Caudate nucleus (tissue), 63 donors: ENCODE measurements at places on chromosomes 7 and 10.
A peak's percentile ranks its signal among the peaks of the same experiment; 100 is the strongest.

DNA sequence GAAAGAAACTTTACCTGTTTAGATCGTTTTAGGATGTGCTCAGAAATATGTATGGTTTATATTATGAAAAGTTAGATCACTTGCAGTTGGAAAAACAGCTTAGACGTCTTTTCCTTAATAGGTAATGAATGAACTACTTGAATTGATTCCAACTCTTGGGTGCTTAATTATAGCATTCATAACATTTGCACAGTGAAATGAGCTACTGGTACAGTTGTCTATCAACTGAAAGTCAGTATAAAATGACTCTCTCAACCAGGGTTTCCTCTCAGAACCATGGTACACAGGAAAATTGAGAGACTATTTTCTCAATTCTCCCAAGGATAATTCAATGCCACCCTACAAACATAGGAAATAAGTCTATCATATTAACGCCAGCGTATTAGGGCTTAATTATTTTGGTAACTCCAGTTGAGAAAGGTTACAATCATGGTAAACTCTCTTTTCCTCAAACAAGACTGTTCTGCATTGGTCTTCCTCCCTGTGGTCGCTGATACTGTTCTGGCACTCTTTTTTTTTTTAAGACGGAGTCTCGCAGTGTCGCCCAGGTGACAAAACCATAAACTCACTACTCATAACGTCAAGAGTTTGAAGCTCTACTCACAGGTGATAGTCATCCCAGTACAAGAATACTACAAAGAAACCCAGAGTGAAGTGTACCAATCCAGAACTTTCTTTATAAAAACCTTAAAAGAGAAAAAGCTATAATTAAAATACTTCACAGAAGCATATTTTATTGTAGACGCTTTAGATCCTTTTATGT is 2.0 kb downstream of the ANLN start:
- no peak for DNase-seq

DNA sequence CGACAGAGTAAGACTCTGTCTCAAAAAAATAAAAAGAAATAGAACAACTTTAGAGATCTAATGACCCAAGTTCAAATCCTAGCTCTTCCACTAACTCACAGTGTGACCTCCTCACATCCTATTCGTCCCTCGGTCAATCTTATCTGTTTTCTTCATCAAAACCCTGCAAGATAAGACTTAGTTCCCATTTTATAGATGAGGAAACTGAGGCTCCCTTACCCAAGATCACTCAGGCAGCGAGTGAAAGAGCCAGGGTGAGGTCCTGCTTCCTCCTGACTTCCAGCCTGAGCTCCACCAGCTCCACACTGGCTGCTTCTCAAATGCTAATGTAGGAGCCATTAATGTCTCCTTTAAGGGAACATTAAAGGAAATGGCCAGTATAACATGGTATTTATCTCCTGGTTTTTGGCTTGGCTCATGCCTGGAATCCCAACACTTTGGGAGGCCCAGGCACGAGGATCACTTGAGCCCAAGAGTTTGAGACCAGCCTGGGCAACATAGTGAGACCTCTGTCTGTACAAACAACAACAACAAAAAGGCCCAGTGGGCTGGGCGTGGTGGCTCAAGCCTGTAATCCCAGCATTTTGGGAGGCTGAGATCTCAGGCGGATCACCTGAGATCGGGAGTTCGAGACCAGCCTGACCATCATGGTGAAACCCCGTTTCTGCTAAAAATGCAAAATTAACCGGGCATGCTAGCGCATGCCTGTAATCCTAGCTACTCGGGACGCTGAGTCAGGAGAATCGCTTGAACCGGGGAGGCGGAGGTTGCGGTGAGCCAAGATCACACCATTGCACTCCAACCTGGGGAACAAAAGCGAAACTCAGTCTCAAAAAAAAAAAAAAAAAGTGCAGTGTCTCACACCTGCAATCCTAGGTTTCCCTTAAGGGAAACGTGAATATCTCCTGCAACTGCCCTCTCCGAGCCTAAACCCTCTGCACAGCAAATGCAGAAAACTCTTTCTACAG is 3.4 kb upstream of the RHBDD2 start:
- no peak for DNase-seq

GRCh38 chr7:128909625-128910568 is 612 bp downstream of the KCP start:
- DNase-seq = no peak

DNA sequence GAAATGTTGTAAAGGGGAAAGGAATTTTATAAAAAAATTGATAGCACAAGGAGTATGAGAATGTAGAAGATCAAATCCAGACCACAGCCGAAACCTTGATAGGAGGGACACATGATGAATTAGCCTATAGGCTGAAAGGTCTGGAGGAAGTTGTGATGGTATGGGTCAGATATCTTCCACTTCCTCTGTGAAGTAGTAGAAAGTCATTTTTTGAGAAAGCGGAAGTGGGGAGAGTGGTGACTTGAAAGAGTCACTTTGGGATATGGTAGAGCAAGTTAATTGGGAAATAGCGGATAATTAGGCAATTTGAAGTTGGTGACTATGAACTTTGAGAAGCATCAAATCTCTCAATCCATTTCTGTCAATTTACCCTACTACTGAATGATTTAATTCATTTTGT is 99.4 kb downstream of the GRM8 start:
- no peak for DNase-seq

GRCh38 chr7:33452805-33453502 is 323.6 kb downstream of the BBS9 start:
- no peak for DNase-seq

DNA sequence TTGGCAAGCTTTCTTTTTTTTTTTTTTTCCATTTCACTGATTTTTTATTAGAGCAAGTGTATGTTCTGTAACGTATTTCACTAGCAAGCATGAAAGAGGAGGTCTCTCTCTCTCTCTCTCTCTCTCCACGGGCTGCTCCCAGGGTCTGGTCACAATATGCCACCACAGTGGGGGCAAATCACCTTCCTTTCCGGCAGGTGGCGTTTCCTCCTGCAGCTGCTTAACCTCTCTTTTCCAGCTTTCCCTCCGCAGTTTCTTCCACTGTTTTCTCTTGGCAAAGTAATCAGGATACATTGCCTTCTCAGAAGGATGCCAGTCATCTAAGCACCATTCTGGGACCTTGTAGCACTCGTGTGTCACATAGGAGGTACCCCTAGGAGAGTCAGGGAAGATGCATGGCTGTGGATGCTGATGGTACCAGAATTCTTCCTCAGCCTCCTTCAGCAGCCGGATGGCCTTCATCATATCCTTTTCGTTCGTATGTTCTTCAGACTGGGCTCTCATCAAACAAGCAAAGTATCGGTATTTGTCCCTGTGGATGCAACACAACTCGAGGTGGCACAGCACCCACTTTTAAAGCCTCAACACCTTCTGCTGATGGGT is 197.3 kb upstream of the PODXL start:
- DNase-seq = no peak

DNA sequence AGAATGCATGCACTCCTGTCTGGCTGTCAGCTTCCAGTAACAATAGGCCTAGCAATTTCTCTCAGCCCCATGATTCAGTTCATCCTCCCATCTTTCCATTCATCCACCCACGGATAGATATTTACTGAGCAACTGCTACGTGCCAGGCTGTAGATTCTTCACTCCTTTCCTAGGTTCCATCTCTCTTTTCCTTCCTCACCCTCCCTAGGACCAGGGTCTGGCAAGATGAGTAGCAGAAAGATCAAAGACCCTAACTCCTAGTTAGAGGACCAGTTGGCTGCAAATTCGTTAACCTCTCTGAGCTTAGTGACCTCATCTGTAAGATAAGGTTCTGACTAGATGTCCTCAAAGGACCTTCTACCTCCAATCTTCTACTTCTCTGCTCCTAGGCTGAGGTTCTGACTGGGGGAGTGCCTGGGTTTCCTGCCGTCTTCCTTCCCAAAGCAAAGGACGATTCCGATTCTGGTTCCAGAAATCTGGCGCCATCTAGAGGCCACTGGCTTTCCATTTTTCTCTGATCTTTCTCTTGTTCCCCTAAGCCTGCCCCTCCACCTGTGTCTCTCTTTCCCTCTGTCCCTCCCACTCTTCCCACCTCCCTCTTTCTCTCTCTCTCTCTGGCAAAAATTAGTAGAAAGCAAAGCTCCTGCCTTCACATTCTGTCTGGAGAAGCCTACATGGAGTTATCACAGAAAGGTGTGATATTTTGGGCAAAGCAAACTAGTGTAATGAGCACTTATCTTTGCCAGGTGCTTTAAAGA is 26.2 kb downstream of the TBATA start:
- peak; percentile 42 for DNase-seq
